ENCODE measurements at places on chromosomes 5 and 9.

GRCh38 chr9:125176636-125177035 is 13.0 kb downstream of the PPP6C start:
- DNase-seq = no peak

- DNase-seq = no peak
These were observed 172.1 kb downstream of the GADD45G start for GRCh38 chr9:89776795-89777525.

GRCh38 chr5:2186472-2187015 is 303.8 kb upstream of the IRX4 start:
- no peak for DNase-seq

DNA sequence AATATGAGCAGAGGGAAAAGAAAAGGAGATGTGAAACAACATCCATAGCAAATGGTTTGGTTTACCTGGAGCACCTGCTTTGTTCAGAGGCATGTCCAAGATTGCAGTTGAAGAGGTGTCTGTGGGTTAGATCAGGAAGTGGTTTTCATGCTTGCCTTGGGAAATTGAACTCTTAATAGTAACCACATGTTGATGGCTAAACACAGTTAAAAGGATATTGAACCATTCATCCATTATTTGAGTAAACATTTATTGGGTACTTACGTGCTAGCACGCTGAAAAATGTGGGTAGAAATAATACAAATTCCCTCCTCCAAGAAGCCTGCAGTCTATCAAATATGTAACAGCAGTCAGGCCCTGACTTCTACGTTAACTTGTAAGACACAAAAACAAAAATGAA is 235.7 kb upstream of the TNC start:
- no peak for DNase-seq

DNA sequence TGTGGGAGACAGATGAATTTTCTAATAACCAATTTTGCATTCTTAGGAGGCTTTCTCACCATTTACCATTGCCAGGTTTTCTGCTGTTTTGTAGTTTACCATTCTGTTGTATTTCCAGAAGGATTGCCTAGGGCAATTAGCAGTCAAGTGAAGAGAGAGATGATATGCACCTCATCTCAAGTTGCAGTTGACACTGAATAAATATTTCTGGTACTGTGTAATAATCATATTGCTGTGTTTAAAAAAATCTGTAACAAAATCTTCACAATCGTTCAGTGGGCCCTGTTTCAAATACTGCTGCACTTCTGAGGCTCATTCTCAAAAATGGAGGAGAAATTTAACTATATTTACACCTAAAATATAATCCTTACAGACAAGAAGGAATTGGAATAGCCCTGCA is 706.1 kb upstream of the PTPRD start:
- no peak for DNase-seq

- DNase-seq = no peak
These were observed 82.4 kb upstream of the IFNK start for GRCh38 chr9:27441741-27442070.

DNA sequence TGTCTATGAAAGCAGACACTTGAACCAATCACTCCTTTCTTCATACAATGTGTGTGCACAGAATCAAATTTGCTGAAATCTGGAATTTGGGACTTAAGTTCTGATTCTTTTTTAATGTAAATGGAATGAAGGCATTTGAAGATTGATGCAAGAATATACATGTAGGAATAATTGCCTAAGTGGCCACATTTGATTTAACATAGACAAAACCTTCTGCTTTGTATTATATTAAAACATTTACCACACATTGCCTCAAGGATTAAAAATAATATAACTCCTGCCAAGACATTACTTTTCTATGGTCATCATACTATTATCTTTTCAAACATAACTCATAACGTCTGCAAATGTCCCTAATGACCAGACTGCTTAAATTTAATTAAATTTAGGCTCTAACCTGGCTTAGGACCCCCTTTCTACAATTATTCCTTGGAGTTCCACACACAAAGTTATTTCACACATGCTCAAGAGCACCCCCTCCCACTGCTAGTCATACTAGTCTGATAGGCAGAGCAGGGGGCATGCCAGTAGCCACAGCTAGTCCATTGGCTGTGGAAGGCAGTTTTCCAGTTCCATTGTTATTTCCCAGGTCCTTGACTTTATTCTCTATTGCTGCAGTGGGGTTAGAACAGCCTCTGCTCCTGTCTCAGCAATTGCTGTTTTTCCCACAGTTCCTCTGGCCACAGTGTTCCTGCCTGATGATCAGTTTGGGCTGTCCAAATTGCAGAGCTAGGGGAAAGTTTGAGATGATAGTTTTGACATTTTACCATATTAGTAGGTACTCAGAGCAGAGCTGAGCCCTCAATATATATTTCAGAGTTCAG is 360.6 kb upstream of the GRAMD2B start:
- no peak for DNase-seq

DNA sequence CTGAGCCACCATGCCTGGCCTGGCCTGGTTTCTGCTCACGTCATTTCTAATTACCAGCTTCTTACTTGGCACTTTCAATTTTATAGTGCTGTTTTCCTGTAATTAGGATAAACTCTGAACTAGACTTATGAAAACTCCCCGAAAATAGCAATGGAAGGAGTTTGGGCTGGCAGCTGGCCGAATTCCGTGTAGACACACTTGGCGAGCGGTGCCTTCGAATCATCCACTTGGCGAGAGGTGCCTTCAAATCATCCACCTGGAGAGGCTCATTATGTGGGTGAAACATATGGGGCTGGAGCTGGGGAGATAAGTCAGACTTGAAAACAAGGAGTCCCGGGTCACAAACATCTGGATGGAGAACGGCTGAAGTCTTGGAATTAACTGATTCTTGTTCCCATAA is 203.7 kb downstream of the ROR2 start:
- DNase-seq = no peak

DNA sequence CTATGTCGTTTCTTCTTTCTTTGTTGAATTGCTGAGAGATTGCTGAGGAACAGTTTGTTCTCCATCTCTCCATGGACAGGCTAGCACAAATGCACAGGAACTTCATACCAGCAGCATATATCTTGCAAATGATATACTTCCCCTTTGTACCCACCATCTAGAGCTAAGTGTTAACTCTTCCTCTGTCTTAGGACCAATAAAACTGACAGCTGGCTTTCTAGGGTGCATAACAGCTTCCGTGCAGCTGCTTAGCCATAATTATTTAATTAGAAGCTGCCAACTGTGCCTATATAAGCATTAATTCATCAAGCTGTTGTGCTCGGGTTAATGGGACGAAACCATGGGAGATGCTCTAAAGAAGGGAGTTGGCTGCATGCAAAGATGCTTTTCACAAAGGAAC is 38.7 kb downstream of the KCTD16 start:
- no peak for DNase-seq

DNA sequence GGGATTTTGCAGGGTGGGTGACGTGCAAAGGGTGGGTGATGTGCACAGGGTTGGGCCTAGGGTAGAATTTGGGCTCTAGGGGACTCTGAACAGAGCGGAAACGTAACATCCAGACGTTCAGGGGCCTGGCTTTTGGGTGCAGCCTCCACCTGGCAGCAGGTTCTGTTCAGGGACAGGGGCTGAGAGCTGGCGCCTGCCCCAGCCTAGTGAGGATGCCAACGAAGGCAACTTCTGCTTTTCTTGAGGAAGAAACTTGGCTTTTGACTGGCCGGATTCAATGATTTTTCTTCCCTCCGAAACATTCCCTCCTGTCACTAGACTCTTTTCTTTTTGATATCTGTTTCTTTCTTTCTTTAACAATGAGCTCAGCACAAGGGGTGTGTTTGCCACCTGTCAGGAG is 38.6 kb upstream of the SLC6A19 start:
- no peak for DNase-seq

- no peak for DNase-seq
These were observed 4.5 kb downstream of the CAMK4 start for GRCh38 chr5:111228520-111229220.

GRCh38 chr9:128339761-128340690 is at the start of gene SLC27A4:
Gene SLC27A4, plus strand, starts transcription at chr9:128340527. Its CDS starts 2,606 bp downstream, at chr9:128343133.
- peak; percentile 49 for DNase-seq

GRCh38 chr9:79731171-79731890 is 159.6 kb downstream of the TLE4 start:
- no peak for DNase-seq

GRCh38 chr5:6253281-6253680 is 125.1 kb downstream of the MED10 start:
- DNase-seq = no peak

DNA sequence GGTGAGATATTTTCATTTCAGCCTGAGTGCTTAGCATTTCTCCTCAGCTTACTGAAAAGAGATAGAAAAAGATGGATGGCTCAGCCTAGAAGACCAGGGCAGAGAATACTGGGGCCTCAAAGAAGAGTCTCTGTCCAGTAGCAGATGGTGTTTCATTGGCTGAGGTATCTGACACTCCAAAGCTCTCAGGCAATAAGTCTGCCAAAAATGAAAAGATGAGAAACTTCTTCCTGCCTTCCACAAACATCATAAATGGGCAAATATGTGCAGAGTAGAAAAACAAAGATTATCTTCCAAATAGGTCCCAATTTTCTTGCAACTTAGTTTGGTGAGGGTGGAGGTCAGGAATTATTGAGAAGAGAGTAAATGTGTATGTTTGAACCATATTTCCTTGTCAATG is 87.4 kb upstream of the ICE1 start:
- no peak for DNase-seq

- no peak for DNase-seq
These were observed 43.3 kb downstream of the IZUMO3 start for GRCh38 chr9:24502206-24502937.

- DNase-seq = no peak
These were observed 6.1 kb upstream of the STOML2 start for GRCh38 chr9:35108946-35109575.

DNA sequence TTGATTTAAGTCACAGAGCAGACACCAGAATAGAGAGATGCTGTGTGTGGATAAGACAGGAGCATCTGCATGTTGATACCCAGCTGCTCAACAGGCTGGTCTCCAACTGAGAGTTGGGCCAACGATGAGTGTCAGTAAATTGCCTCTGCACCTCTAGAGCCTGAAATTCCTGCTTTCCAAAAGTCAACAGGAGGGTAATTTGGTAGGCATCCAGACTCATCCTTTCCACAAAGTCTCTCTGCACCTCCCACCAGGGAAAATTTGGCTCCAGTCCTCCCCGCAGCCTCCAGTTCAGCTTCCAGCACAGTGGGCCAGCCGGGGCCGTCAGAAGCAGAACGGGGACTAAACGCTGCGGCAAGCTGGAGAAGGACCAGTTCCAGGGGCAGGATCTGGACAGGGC is 136.9 kb downstream of the RFK start:
- no peak for DNase-seq

DNA sequence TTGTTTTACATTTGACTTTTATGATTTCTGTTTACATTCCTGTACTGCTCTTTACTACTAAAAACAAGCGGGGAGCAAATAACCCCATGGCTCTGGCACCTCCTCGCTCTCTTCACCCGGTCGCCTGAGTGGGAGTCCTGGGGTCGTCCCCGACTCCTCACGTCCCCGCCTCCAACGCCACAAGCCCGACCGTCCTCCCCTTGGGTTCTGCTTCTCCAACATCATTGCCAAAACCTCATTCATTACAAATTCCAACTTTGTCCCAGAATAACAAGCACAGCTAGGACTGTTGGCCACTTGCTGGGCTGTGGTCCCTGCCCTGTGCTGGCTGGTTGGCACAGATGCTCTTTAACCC is 35.1 kb downstream of the MRPL36 start:
- DNase-seq = no peak

DNA sequence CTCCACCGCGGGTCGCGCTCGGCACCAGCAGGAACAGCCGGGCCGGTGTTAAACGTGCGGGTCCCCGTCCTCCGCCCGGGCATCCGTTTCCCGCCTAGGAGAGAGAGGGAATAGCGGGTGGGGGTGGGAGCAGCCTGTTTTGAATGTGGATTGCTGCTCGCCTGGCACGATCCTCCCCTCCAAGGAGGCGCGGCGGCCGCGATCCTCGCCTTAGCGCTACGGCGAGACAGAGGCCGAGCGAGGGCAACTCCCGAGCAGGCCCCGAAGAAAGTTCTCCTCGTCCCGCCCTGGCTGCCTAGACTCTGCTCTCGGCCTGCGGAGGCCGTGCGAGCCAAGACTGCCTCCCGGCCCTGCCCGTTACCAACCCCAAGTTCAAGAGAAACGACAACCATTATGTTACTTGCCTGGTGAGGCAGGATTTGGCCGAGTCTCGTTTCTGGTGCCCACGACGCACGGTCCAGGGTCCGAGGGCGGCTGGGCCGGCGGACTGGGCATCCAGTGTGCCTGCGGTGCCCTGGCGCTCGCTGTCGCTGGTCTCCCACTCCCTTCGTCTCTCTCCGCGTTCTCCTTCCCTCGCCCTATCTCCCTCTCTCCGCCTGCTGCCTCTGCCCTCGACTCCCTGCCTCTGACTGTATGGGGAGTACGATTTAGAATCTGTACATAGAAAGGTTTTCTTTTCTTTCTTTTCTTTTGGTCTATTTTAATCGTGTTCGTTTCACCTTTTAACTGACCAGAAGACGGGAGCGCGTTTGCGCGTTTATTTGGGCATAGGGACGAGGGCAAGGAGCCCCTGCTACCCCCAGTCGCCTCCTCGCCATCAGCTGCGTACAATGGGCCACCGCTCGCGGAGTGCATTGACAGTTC is 724 bp downstream of the NR2F1-AS1 start:
- no peak for DNase-seq

DNA sequence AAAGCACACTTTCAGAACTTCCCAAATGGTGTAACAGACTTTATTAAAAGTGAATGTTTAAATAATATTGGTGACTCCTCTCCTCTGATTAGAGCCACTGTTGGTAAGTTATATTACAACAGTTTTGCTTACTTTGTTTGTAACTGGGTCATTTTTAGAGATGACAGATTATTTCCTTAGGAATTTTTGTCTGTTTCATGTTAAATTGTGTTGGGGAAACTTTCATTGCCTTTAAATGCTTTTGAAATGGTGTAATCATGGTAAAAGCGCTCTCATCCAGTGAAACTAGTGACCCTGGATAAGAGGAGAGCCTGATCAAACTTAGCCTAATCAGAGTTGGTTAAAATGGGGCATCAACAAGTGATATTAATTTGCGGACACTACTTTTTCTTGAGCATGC is 39.4 kb downstream of the TNPO1 start:
- no peak for DNase-seq

DNA sequence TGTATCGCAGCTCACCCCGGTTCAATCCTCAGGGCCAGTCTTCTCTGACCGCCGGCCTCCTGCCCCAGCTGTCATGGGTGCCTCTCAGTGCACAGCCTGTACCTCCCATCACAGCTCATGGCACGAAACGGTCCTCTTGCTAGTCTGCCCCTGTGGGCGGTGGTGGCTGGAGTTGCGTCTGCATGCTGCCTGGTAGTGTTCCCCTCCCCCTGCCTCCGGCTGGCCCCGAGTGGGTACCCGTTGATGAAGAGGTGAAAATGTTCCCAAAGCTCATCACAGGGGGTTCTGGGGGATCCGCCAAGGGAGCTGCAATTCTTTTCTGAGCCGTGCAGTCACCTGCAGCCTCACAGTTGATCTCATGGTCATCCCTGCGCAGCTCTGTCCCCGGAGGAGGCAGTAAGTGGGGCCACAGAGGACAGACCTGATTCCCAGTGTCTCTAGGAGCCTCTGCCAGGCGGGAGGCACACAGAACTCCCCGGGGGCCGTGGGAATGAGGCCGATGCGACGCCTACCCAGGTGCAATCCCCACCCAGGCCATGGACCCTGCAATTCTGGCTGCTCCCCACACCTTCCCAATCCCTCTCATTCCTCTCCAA is 34.7 kb upstream of the FIBCD1 start:
- no peak for DNase-seq
